NCI-H2171 (cell line): ENCODE measurements at places on chromosomes 2 and 18.

GRCh38 chr18:8972116-8972515, 130.4 kb upstream of the NDUFV2 start:
- peak; percentile 21 for DNase-seq

DNA sequence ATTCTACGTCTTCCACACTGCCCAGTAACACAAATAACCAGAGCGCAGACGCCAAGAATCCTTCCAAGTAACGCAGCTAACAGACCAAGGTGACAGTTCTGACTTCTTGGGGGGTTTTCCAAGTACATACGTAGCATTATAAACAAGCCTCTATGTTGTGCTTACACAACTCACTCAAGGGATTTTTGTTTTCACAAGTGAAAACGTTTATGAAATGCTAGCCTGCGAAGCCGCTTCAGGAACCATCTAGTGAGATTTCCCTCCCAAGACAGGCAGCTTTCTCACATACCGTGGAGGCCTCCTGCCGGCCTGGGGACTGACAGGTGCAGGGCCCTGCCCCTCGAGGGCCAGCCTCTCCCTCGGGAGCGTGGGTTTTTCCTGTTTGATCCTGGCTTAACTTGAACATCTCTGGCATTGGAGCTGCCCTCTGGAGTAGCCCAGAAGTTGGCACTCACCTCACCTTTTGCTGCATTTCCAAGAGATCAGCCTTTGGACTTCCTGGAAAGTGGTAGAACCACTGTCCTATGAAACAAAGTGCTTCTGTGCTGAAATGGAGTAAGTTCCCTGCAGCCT, 151.1 kb downstream of the MBP start:
- DNase-seq = no peak

DNA sequence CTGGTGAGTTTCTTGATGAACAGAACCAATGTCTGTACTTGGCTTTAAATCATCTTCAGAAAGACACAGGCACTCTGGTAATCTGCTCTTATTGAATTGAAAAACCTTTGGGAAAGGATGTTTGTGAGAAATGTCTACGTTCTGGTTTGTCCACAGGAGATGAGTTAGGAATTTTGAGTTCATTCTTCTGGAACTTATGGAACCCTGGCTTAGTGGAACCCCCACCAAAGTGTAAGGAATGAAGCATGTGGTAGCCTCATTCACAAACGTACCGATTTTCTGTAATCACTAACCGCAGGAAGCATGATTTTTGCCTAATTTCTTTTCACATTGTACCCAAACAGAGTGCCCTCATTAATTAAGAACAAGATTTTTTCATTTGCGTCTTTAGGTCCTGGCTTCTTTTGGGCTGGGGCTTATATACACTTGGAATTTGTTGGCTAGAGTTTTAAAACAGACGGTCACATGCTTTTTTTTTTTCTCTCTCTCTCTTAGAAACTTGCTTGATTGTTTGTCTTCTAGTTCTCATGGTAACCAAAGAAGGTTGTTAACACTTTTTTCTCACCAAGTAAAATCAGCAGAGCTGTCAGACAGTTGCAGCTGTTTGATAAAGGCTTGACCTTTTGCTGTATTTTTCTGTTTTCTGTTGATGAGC, 314.1 kb upstream of the THUMPD2 start:
- DNase-seq = no peak

DNA sequence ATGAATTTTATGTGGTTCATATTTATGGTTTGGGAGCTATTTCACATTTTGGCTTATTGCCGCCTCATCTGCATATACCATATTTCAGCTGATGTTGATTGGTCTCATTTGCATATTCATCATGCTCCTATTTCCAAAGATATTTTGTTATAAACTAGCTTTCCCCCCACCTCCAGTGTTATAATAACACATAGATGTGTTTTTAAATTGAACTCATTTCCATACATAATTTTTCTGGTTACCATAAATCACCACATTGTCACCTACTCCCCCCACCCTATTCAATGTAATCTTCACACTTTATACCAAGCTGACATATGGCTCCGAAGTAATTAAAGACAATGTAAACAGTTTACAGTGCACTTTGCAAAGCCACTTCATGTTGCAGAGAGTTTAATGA, 101.2 kb downstream of the FSHR start:
- no peak for DNase-seq

GRCh38 chr2:30464544-30465170, 17.6 kb downstream of the LCLAT1 start:
- no peak for DNase-seq

- DNase-seq = no peak
Measured at GRCh38 chr2:43676322-43677050, at the start of gene C1GALT1C1L. Gene C1GALT1C1L (minus strand): TSS chr2:43676429. CDS start chr2:43676322, 107 bp downstream.

DNA sequence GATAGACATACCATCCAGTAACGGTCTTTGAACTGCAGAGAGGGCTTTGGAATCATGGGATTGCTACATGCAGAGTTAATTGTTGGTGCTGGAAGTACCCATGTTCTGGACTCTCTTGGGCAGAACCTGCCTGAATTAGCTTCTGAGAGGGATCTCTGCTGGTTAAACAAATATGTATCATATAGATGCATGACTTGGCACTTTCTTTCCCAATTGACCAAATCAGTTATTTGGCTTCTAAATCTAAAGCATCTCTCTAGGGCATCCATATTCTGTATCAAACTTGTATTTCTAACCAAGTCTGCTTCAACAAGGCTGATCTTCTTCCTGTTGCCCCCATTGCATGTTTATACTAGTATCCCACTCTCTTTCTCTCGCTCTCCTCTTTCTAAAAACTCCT, 336.7 kb upstream of the CELF4 start:
- DNase-seq = no peak
